GM23338 (cell line): ENCODE measurements at places on chromosomes 16 and 17. TPM values are rescaled to one million over a fixed set of nuclear protein-coding genes. Genes with fewer than 3 reads are reported as not detected.

FOXJ1 gene
- polyA plus RNA-seq = 2.3 and 2.8 TPM in 2 replicates

CIAPIN1 gene
- 36.5 and 40.0 TPM in 2 replicates for polyA plus RNA-seq

MT3 gene
- not detected in 2 replicates for polyA plus RNA-seq

CCDC200 gene
- polyA plus RNA-seq = 0.31 TPM in 1 of 2 replicates, not detected in the other

ATP2A1 gene
- 3.2 and 4.0 TPM in 2 replicates for polyA plus RNA-seq

RNF222 gene
- 0.10 TPM in 1 of 2 replicates, not detected in the other for polyA plus RNA-seq

ZNRF1 gene
- polyA plus RNA-seq = 22.4 and 31.9 TPM in 2 replicates

C16orf54 gene
- 2.0 and 3.2 TPM in 2 replicates for polyA plus RNA-seq

DCTN5 gene
- polyA plus RNA-seq = 11.2 and 11.5 TPM in 2 replicates

DNAAF1 gene
- 0.28 and 0.42 TPM in 2 replicates for polyA plus RNA-seq

COQ7 gene
- 19.3 and 21.7 TPM in 2 replicates for polyA plus RNA-seq

CACNG3 gene
- polyA plus RNA-seq = not detected in 2 replicates

KRTAP4-9 gene
- polyA plus RNA-seq = not detected in 2 replicates

KRT17 gene
- polyA plus RNA-seq = 1.8 TPM in 2 replicates

PLK1 gene
- 66.0 and 69.0 TPM in 2 replicates for polyA plus RNA-seq

ACE gene
- 0.82 and 1.0 TPM in 2 replicates for polyA plus RNA-seq

CCL5 gene
- not detected in 2 replicates for polyA plus RNA-seq

C1QTNF8 gene
- not detected in 2 replicates for polyA plus RNA-seq

ITGAD gene
- polyA plus RNA-seq = not detected in 2 replicates

ACSM2A gene
- polyA plus RNA-seq = not detected in 2 replicates

ASIC2 gene
- polyA plus RNA-seq = 0.37 and 0.52 TPM in 2 replicates

CHST4 gene
- polyA plus RNA-seq = 4.3 and 5.5 TPM in 2 replicates

PDILT gene
- polyA plus RNA-seq = not detected in 2 replicates

GAS2L2 gene
- 0.06 TPM in 1 of 2 replicates, not detected in the other for polyA plus RNA-seq

TOM1L1 gene
- 39.4 and 46.8 TPM in 2 replicates for polyA plus RNA-seq

TRPV3 gene
- polyA plus RNA-seq = 0.15 and 0.82 TPM in 2 replicates

FAM171A2 gene
- 3.9 and 4.1 TPM in 2 replicates for polyA plus RNA-seq

WFDC1 gene
- 0.70 and 0.95 TPM in 2 replicates for polyA plus RNA-seq

C17orf78 gene
- 0.19 TPM in 1 of 2 replicates, not detected in the other for polyA plus RNA-seq

TPSAB1 gene
- polyA plus RNA-seq = not detected in 2 replicates

PRR29 gene
- 0.24 and 0.66 TPM in 2 replicates for polyA plus RNA-seq

AANAT gene
- 0.73 and 1.0 TPM in 2 replicates for polyA plus RNA-seq

AGRP gene
- polyA plus RNA-seq = not detected in 2 replicates

ADAP2 gene
- 0.80 and 0.94 TPM in 2 replicates for polyA plus RNA-seq

KRT39 gene
- not detected in 2 replicates for polyA plus RNA-seq

EVPLL gene
- polyA plus RNA-seq = 0.18 and 0.56 TPM in 2 replicates

KRT36 gene
- polyA plus RNA-seq = not detected in 2 replicates

KLHL10 gene
- 0.13 TPM in 1 of 2 replicates, not detected in the other for polyA plus RNA-seq
